AG09319 (cell line): ENCODE measurements at places on chromosomes 7 and 10.

DNA sequence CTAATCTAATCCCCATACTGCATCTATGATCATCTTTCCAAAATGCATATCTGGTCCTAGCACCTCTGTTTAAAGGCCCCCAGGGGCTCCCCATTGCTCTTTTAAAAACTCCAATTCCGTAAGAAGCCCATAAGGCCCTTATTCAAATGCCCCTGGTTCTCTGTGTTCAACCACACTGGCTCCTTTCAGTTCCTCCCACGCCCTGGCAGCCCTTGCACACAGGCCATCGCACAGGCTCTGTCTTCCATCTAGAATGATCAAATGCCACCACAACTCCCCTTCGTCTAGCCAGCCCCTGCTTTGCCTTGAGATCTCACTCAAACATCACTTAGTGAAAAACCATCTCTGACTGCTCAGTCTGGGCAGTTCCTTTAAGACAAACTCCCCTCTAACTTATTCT lies 112.9 kb upstream of the LYZL2 start:
- no peak for DNase-seq

GRCh38 chr10:30013757-30014156 lies 45.6 kb downstream of the JCAD start:
- DNase-seq: no peak

- no peak for DNase-seq
Measured at GRCh38 chr7:141221007-141221612, 147.2 kb downstream of the TMEM178B start.

DNA sequence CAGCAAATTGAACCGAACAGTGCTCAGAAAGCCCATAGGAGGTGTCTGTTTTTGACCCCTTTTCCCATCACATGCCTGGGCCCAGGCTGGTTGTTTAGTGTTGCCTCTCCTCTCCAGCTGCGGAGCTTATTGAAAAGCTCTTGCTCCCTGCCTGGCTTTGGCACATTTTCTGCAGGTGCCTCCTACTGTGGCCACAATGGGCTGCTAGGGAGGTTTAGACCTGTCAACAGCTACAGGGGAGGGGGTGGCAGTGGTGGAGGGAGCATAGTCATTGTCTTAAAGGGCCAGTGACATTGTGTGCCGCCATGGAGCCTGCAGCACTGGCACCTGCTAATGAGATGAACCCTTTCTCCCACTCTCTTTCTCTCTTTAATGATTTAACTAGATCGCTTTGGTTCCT lies 13.2 kb upstream of the ENO4 start:
- no peak for DNase-seq

- no peak for DNase-seq
Measured at GRCh38 chr7:125828153-125828700, 898.6 kb upstream of the POT1 start.

DNA sequence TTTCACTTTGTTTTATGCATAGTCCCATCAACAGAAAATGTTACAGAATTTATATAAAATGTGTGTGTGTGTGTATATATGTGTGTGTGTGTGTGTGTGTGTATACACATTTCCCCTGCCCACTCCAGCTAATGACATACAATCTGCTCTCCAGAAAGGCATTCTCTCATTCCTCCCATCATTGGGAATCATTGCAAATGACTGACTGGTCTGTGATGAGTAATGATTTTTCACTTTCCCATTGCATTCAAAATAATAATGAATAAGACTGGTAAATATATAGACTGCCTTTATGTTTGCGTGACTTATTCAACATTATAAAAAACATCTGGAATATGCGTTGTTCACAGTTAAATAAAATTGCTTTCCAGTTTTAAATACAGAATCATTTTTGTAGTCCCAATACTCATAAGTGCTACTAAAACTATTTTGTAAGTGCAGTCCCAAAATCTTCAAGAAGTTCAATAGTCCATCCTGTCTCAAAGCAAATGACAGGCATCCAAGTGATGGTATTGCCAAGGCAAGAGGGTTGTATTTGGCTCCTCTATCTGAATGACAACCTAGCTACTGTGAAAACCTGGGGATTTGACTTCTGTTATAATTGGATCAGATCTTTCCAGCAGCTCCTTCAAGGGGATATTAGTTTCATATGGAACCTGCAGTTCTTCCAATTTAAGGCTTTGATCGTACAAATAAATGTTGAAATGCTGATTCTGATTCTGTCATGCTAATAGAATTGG lies 150.9 kb downstream of the POLR1F start:
- no peak for DNase-seq

DNA sequence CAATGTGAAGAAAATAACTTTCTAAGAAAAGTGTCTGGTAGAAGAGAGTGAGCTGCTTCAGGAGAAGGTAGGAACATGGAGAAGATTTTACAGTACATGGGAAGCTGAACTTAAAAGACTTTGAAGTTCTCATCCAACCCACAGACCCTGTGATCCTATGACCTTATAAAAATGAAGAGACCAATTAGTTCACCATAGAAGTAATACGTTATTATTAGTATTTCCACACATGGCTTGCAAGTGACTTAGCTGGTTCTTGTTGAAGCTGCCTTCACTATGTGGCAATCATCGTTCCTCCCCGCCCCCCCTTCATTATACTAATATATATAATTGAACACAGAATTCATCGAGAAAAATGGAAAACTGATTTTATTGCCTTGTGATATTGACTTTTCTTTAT lies 129.1 kb downstream of the SND1 start:
- DNase-seq: no peak

DNA sequence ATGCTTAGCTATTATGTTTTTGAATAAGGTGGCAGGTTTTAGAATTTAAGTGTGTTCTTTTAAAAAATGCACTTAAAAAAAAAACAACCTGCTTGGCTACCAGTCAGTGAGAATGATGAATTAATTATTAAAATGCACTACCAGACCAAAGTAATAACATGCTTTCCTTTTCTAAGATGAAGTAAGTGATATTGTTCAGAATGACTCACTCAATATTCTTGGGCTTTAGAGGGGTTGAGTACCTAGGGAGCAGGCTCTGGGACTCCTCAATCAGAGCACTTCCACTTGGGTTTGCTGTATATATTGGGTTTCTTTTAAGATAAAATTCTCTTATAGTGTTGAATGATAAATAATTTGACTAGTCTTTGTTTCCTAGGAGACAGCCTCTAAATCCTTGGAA lies 8.6 kb downstream of the STAM start:
- DNase-seq: no peak

DNA sequence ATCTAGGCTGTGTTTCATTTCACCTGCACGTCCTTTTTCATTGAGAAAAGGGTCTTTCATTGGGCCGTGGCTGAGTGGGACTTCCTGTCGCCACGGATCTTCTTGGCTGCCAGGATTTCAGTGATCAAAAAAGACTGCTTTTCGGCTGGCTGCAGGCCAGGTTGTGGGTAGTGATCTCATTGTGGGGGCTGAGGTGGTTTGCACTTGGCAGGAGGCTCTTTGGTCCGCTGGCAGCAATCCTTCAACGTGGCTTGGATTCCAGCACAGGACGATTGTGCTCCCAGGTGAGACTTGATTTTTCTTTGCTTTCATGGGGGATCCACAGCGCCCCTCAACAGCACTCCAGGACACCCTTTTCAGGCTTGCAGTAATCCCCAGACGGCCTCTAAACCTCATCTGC lies 29.0 kb upstream of the ZNF273 start:
- no peak for DNase-seq
